IPS-NIHi11 (cell line): ENCODE measurements at places on chromosomes 4 and X.

DNA sequence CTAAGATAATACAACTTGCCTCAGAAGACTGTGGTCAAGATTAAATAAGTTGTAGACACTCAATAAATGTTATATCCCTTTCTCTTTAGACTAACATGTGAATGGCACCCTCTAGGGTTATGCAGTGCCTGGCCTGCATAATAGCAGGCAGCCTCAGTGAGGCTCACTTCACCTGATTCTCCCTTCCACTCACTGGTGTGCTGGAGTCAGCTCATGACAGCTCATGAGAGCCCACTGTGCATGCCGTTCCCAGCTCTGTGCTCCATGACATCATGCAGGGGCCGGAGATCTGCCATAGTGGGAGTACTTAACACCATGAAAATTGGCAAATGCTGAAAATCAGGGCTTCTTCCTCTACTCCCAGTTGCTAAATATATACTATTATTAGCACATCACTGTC is 64.5 kb downstream of the TEC start:
- no peak for DNase-seq

DNA sequence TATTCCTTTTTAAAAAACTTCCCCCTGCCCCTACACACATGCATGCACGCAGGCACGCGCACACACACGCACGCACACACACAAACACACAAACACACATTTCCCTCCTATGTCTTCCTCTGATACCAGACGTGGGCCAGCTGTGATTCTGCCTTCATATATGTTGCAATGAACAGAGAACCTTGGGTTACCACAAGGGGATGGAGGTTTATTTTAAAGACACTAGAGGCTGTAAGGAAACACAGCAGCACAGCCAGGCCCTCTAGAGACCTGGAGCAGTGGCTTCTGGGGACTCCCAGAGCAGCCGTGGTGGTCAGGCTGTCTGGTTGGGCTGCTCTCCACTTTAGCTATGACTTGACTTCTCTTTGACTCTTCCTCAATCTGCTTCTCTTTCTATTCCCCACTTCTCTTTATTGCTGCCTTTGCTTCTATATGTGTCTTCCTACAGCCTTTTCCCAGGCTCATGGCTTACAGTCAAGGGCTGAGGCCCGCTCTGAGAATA is 3.2 kb upstream of the TLR10 start:
- no peak for DNase-seq

DNA sequence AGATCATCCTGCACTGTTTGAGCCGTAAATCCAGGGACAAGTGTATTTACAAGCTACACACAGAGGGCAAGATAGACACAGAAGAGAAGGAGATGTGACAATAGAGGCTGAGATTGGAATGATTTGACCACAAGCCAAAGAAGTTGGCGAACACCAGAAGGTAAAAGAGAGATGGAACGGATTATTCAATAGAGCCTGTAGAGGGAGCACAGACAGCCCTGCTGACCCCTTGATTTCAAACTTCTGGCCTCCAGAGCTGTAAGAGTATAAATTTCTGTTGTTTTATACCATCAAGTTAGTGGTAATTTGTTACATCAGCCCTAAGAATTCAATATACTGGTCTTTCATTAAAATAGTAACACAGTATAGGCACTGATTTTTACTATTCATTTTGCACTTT is 447.8 kb downstream of the FAT4 start:
- DNase-seq, result no peak

GRCh38 chr4:182143086-182143821 is 99.9 kb upstream of the TENM3 start:
- peak; percentile 19 for DNase-seq

DNA sequence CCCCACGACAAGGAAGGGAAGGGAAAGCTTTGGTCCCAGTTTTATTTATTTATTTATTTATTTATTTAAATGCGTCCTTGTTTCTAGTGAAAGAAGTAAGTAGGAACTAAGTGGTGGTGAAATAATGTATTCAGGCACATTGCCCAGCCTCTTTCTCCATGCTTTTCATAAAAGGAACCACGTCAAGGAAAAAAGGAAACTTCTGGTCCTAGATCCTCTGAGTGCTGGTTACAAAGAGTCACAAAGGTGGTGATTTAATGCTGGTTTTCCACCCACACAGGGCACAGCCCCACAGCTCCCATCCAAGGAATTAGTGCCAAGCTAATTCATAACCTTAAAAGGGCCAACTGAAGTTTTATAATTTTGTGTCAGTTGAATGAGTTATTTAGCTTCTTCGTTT is 206.6 kb upstream of the GYPA start:
- no peak for DNase-seq

DNA sequence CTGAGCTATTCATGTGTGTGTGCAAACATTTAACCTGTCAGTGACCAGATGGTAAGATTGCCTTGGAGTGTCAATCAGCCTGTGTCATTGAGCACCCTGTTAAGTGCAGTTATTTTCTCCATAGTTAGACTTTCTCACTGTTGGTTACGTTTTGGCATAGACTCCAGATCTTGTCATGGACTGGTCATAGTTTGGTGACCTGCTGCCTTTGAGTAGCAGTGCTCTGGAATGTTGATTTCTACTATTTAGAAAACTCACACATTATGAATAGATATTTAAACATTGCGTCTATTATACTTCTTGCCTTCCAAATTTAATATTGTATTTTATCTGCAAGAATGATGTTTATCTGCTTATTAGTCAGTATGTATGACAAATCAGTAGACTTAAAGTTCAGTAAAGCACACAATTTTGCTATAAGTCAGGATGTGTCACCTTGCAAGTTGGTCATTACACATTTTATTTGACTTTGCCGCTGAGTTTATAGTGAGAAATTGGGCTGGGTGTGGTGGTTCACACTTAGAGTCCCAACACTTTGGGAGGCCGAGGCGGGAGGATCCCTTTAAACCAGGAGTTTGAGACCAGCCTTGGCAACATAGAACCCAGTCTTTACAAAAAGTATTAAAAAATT is 42.4 kb downstream of the KIAA0232 start:
- DNase-seq, result no peak

DNA sequence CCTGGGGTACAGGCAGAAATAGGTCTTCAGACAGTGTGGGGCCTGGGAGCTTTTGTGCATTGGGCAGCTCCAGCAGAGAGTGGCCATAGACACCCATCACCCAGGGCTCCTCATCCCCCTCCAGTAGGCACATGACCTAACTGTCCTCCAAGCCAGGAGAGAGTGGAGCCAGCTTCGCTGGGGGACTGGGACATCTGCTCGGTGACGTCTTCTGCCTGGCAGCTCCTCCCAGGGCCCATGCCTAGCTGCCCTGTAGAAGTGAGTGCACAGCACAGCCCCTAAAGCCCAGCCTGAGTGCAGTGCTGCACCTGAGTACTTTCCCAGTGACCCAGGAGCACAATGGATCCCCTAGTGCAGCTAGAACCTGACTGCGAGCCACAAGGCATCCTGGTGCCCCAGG is 279.7 kb upstream of the SLC7A11 start:
- no peak for DNase-seq

GRCh38 chr4:1899149-1900086 is 28.2 kb downstream of the NSD2 start:
- DNase-seq, result peak; percentile 96

DNA sequence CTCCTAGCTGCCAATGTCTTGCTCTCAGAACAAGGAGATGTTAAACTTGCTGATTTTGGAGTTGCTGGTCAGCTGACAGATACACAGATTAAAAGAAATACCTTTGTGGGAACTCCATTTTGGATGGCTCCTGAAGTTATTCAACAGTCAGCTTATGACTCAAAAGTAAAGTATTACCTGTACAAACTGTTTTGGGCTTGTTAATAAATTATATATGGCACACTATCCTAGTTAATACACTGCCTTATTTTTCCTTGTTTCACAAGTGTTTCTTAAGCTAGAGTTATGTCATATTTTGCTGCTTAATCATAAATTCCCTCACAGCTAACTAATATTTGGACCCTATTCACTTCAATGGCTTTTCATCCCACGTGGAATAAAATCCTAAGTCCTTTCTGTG is 45.3 kb downstream of the STK26 start:
- no peak for DNase-seq
